Glutamatergic neuron (in vitro differentiated cells): ENCODE measurements at places on chromosomes 11 and 22. TPM values are rescaled to one million over a fixed set of nuclear protein-coding genes. Genes with fewer than 3 reads are reported as not detected.

The TMEM184B gene
- total RNA-seq, result 81.0 TPM

The CDC42EP2 gene
- 23.5 TPM for total RNA-seq

The HORMAD2 gene
- not detected for total RNA-seq

The NPAS4 gene
- 0.78 TPM for total RNA-seq

The CCDC87 gene
- 0.51 TPM for total RNA-seq

The UVRAG gene
- 17.8 TPM for total RNA-seq

The ASCL2 gene
- not detected for total RNA-seq
